ENCODE measurements at places on chromosomes 3 and 15.

- DNase-seq, result no peak
These were observed 45.5 kb downstream of the CBLB start for GRCh38 chr3:105823149-105823867.

DNA sequence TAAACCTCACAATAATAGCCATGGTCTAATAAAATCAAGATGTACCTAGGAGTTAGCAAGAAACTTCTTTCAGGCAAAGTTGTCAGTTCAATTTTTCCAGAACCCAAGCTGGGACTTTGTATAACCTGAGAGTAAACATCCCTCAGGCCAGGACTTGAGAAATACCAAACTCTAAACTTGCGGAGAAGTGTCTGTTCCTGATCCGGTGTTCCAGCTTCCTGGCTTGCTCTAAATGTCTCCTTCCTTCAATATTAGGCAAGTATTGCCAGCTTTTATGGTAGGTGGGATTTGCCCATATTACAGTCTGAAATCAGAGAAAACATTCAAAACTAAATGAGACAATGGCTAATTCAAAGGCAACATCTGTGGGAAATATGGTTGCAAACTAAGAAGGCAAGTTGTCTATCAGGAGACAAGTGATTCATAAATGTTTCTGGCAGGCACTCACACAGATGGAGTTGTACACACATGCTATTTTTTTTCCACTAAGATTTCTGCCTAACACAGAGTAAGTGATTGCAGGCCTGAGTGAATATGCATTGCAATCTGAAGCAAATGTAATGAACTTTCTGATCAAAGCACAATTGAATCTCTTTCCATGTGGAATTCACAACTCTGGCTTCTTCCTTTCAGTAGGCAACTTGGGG lies 88.3 kb upstream of the COL8A1 start:
- DNase-seq, result no peak

DNA sequence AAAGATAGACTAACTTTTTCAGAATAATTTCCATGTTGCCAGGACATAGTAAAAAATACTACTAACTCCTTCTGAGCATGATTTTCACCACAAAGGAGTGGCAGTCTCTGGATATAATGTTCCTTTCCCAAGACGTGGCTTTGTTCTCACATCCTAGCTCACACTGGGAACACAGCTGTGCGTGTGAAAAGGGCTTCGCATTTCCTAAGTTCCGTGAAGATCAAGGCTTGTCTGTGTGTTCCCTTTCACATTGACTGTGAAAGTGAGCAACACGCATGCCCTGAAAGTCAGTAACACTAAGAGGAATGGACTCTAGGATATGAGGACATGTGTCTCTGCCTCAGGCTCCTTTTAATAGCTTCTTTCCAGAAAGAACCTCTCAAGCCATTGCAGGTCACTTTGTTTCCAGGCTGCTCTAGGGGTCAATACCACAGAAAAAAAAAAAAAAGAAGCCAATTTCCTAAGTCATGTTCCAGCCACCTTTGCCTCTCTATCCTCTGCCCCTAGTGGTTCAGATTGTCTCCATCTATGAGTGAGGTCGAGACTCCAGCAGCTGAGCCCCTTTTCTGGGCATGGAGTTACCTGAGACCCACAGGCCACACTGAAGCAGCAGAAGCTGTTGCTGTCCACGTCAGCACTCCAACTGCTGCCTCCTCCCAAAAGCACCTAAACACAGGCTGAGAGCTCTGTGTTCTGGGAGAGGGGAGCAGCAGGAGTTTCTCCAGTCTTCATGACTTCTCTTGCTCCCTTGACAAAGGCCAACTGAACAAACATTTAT lies 355.9 kb downstream of the RSL24D1 start:
- DNase-seq, result no peak

DNA sequence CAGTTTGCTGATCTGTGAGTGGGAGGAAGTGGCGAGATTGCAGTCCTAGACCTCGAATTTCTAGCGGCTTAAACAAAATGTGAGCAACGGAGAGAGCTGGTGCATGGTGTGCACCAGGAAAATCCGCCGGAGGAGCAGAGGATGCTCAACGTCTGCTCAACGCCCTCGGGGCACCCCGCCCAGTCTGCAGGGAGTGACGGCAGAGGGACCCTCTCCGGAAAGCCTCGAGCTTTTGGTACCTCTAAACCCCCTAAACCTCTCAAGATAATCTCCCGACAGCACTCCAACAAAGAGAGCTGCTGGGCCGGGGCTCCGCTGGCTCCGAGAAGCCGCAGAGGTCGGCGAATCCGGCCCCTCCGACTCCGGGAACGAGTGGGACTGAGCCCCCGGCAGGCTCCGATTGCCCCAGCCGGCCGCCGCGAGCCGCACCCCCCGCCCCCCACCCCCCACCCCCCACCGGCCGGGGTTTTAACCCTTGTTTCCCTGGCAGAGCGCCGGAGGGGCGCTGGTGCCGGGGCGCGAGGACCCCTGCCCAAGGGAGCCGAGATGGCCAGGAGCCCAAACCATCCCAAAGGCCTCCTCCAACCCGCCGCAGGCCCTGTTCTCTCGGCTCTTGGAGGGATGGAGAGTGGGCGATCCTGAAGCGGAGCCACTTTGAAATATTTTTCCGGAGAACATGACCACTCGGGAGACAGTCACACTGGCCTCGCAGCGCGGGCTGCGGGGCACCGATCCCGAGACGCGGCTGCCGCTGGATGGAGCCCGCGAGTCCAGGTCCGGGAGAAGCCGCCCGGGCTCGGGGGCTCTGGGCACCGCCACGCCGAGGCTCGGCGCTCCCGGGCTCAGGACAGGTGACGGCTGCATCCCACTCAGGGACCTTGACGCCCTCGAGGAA lies 1.5 kb downstream of the MEGF11 start:
- peak; percentile 67 for DNase-seq

DNA sequence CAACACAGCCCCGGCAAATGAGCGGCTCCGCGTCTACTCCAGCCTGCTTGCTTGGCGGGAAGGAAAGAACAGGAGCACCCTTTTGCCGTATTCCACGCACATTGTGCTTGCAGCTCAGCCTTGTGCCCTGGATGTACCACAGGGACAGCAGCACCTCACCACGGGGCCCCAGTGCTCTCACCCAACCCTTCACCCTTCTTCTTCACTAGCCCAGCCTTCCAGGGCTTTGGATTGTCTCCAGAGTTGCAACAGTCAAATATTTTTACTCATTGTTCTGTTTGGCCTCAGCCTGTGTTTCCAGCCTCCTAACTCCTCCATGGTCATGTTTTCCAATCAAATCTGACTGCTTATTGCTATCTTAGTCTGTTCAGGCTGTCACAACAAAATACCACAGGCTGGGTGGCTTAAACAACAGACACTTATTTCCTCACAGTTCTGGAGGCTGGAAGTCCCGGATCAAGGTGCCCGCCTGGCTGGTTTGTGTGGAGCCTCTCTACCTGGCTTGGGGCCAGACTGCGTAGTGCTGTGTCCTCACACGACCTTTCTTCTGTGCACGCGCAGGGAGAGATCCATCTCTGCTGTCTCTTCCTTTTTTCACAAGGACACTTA lies 79.2 kb upstream of the ABHD17C start:
- peak; percentile 76 for DNase-seq

- DNase-seq, result no peak
These were observed 379.0 kb upstream of the IL12A start for GRCh38 chr3:159609625-159610024.

- no peak for DNase-seq
These were observed 1.3 kb downstream of the SECISBP2L start for GRCh38 chr15:49044766-49045606.

GRCh38 chr3:98596541-98597500 lies 3.4 kb upstream of the CPOX start:
- DNase-seq, result no peak

GRCh38 chr15:82572311-82572710 lies 32.1 kb upstream of the RPS17 start:
- no peak for DNase-seq

- peak; percentile 55 for DNase-seq
These were observed 19.5 kb downstream of the MESD start for GRCh38 chr15:80970018-80970657.

- DNase-seq, result no peak
These were observed 3.8 kb upstream of the SLCO3A1 start for GRCh38 chr15:91849749-91850161.

GRCh38 chr3:72444656-72445223 lies 403.5 kb downstream of the SHQ1 start:
- no peak for DNase-seq

- no peak for DNase-seq
These were observed 45.3 kb upstream of the MME start for GRCh38 chr3:155034786-155035185.

DNA sequence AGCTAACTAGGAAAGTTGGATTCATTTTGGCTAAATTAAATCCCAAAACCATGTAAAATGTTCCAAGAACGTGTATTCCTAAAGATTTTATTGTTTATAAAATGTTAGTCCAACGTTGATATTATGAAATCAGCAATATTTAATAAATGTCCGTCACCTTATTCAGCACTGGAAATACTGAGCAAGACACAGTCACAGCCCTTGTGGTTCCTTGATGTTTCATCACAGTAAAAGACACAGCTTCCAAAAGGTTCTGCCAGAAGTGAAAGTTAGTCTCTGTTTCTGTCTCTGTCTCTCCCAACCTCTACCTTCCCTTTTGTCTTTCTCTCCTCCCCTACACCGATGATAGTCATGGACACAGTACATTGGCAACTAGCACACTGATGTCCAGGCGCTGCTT lies 82.2 kb upstream of the BOC start:
- no peak for DNase-seq

- DNase-seq, result no peak
These were observed 3.1 kb upstream of the FOXB1 start for GRCh38 chr15:60000824-60001609.

DNA sequence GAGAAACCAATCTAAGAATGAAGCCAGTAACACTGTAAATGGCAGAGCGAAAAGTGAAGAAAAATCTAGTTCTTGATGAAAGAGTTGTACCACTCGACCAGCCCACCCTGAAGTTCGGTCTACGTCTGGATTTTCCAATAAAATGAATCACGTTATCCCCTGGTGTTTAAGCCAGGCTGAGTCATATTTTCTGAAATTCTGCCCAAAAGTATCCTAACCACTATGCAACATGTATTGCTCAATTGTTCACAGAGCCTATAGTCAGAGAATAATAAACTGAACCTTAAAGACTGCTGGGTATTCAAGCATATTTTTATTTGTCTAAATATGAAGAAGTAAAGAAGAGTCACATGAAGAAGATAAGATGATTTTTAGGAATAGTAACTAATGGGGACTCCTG lies 245.7 kb downstream of the FGF12 start:
- no peak for DNase-seq

DNA sequence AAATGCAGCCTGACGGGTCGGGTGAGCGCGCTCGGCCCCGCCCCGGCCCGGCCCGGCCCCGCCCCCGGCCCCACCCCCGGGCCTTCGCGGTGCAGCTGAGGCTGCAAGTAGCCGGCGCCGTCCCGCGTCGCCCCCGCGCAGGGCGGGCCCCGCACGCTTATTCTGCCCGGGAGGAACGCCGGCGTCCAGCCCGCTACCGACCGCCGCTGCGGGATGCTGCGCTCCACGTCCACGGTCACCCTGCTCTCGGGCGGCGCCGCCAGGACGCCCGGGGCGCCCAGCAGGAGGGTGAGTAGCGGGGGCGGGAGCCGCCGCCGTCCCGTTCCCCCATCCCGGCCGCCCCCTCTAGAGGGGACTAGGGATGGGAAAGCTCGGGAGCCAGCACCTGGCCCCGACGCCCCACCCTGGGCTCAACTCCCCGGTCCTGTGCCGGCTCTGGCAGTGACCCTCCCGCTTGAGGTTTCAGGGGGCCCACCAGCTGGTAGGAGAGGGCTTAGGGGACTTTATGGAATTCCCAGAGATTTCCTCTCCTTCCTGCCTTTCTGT lies at the start of gene MYZAP:
Gene MYZAP, plus strand, starts transcription at position 83 of the 546 bp plus-strand sequence. Its CDS starts 131 bp downstream, at position 214.
- peak; percentile 55 for DNase-seq

GRCh38 chr3:183563536-183563874 lies 8.0 kb upstream of the KLHL6 start:
- no peak for DNase-seq

DNA sequence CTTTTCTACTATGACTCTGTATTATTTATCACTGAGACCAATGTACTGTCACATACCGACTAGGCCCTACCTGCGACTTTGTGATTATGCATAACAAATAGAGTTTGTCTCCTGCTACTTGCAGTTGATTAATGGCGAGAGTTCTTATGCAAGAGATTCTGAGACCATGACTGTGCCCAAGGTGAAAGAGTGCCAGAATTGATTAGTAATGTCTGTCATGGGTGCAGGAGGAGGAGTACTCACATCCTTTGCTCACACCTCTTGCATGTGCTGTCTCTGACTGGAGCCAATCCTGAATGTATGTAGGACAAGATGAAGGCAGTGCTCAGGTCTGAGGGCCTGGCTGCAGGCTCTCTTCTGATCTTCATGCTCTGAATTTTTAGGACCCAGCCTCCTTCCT lies 260.7 kb downstream of the THSD4 start:
- DNase-seq, result no peak

- no peak for DNase-seq
These were observed 59.0 kb downstream of the RORA start for GRCh38 chr15:61169904-61170695.

DNA sequence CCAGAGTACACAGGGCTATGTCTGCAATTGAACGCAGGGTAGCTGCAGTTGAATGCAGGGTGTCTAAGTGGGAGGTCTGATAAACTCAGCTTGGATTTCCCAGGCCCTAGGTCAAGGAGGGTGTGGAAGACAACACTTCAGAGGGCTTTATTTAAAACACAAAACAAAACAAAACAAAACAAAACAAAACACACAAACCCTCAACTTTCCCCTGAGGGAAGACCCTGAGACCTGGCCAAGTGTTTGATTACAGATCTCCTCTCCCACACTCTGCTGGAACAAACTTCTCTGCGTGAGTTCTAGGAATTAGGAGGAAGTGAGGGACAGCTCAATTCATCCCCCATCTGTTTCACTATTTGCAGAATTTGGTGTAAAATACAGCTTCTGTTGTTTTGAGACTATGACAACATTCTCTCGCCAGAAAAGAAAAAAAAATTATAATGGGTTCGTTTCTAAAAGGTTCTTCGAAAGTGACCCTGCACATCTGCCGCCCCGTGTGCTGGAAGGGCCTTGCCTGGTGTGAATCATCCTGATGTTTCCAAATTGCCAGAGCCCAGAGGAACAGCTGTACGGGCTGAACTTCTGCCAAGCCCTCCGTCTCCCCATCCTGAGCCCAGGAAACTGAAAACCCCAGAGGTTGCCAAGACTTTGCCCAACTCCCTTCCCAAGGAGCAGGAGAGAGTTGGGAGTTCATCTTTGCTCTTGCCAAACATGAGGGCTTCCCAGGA lies 73.3 kb upstream of the RAD18 start:
- peak; percentile 70 for DNase-seq

- no peak for DNase-seq
These were observed 493.9 kb downstream of the NLGN1 start for GRCh38 chr3:173891272-173892100.

GRCh38 chr3:37810848-37811247 lies 50.8 kb upstream of the CTDSPL start:
- DNase-seq, result no peak

Data from left cardiac atrium (tissue), 4 donors.